ENCODE measurements at places on chromosomes 3 and 15.

DNA sequence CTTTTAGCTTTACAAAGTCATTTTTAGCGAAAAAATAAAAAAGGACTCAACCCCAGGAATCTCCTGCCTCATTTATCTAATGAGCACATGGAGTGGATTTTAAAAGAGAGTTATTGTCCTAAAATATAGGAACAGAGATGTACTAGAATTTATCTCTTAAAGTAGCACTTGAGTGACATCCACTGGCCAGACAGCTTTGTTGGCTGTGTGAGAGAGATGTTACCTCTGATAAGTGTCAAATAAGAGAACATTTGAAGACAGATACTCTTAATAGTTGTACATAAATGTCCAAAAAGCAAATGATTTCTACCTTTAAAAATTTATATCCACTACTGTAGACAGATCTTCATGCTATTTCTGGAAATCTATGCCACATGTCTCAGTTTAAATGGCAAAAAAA, 12.3 kb upstream of the MFSD1 start:
- DNase-seq = no peak

DNA sequence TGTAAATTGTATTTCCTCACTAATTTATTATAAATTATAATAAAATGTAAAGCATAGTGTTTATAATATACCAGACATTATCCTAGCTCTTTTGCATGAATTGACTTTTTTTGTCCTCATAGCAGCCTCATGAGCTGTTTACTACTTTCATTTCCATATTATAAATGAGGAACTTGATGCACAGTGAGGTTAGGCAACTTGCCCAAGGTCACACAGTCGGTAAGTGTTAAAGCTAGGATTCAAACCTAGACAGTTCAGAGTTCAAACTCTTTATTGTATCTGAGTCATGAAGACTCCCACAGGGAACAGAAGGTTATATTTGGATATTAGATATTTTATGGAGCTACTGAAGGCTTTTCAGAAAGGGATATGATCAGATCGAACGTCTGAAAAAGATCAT, 322.2 kb upstream of the SATB1 start:
- DNase-seq = no peak

GRCh38 chr15:69930754-69931153, 167.0 kb downstream of the TLE3 start:
- no peak for DNase-seq

DNA sequence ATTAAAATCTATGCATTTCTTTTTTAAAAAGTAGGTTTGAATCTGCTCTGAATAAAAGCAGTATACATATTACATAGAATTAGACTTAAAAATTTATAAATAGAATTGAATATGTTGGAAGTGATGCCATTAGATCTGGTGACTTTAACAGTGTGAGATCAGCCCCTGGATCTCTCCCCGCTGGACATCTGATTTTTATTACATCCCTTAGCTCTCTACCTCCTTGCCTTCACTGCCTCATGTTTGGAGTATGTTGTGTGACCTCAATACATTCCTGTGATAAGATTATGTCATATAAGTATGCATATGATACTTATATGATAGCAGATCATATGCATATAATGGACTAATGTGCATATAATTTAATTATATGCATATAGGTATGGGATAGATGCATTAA, 643.4 kb upstream of the NR2F2 start:
- DNase-seq = no peak

DNA sequence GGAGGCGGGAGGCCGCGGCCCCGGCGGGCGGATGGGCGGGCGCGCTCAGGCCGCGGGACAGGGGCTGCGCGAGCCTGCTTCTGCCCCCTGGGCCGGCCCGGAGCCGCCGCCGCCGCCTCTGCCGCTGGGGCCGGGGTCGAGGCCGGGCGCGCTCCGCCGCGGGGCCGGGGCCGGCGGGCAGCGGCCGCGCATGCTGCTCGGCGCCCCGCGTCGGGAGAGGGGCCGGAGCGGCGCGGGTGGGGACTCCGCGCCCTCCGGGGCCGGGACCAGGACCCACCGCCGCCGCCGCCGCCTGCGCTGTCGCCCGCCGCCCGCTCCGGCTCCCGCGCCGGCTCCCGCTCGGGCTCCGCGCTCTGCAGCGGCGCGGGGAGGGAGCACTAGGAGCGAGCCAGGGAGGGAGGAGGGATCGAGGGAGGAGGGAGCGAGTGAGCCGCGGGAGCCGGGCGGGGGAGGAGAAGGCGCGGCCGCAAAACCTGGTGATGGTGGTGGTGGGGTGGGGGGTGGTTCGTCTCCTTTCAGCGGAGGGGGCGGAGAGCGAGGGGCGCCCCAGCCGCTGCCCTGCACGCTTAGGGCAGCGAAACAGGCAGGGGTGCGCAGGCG, at the start of gene LINGO1:
Gene LINGO1, minus strand, starts transcription at position 379 of the 600 bp plus-strand sequence. CDS start 597 bp downstream, outside the sequence.
- DNase-seq = no peak

DNA sequence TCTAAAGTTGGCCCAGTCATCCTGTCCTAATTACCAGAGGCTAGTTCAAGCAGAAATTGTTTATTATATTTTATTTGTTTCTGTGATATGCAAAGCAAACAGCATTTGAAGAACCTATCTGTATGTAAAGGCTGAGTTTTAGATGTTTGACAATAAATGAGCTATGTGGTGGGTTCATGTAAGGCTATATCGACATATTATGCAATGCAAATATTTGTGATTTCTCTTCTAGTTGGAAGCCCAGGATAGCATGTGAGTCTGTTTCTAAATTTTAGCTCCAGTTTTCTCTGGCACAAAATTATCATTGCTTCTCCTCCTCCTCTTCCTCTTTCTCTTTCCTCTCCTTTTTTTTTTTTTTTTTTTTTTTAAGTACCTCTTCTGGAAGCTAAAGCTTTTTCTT, 263.2 kb upstream of the LMCD1 start:
- no peak for DNase-seq

DNA sequence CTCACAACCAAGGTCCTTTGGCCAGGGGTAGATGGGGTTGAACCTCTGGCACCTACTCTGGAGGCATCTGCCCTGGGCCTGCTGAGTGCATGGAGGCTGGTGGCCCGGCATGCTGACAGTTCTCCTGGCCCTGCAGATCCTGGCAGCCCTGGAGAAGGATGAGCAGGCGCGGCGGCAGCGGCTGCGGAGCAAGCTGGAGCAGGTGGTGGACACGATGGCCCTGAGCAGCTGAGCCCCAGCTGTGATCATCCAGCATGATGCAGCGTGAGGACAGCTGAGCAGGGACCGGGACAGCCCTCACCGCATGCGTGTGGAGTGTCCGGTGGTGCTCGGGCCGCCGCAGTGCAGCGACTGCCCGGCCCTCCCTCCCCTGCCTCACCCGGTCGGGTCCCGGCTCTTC, 50.9 kb downstream of the PLXNA1 start:
- DNase-seq = no peak

DNA sequence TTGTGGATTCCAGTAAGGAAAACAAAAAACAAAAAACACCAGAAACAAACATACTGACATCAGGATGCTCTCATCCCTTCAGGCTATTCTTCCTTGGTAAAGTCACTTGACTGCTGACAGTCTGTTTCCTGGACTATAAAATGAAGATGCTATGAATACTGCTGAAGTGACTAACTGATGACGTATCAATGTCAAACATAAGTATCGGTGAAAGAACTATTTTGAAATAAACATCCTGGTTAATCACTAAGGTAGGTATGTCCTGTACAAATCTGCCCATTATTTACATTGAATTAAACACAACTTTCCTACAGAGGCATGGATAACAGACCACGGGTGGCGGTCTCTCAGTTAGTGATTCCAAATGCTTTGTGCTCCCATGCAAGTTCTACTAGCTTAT, 45.9 kb downstream of the CHAC1 start:
- no peak for DNase-seq

DNA sequence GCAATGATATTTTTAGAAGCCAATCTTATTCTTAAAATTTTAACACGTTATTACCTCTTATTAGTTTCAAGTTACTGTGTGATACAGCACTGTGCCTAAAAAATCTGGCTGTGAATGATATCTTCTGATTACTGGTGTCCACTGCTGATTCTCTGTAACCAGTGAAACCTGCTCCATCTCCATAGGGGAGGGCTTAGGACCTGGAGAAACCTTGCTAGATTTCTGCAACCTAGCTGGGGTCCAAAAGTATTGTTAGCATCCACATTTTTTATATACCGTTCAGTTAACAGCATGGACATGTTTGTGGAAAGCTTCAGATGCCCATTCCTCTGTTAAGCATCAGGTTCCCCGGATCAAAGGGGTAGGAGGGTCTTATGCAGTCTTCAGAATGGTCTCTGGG, 193.9 kb upstream of the TOPAZ1 start:
- DNase-seq = no peak

DNA sequence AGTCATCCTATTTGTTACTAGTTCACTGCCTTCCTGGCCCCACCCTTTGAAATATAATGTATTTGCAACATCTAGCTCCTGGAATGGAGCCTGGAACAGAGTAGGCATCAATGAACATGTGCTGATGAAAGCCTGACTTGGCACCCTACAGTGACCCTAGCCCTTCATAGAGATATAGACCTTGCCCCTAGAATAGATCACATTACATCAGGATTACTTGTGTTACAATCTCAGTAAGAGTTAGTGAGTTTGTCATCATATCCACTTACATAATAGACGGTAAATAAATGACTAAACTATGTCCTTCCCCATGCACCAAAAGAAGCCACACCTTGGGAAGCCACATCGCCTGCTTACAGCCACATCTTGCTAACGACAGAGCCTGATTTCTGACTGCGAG, 110.5 kb upstream of the WNT5A start:
- DNase-seq = no peak

DNA sequence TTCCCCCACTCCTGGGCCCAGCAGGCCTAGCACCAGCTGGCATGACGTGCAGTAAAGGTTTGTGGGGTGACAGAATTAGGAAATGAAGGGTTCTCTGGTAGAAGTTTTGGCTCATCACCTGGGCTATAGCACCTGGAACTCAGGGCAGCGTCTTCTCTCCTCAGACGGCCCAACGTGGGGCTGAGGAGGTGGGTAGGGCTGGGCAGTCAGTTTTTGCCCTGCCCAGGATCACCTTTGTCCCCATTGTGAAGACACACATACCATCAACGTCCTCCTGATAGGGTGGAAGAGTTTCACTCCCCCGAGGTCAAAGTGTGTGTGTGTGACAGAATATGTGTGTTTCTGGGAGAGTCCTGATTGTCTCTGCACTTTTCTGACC, 12.1 kb downstream of the KBTBD13 start:
- DNase-seq = no peak

GRCh38 chr3:172065527-172065926, 26.1 kb downstream of the FNDC3B start:
- no peak for DNase-seq

DNA sequence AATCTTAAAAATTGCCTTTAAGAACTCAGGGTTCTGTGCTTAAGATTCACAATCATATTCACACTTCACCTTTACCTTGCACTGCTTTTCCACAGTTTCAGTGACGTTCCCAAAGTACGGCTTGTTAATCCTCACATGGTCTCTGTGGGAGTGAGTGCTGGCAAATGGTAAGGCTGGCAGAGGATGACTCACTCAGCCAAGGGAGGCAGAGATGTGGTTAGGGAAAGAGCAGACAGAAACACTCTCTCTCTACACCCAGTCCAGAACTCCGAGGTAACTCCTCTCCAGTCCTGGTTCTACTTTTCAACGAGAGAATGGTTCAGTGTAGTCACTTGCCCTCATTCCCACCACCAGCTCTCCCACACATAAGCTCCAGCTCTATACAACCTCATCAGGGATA, 33.1 kb downstream of the RASGRP1 start:
- no peak for DNase-seq

DNA sequence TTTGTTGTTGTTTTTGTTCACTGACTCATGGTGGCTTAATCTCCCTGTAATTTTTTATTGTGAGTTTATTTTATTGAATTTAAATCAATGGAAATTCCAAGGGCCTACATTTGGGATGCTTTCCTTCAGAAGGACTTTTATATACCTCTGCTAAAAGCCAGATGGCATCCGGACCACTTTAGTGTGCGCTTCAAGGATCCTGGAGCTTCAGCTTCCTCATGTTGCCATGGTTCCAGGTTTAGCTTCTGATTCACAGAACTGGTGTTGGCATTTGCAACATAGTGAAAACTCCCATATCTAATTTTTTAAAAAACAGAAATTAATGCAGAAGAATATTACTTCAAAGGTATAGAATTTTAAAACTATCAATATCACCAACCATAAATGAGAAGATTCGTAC, 8.5 kb upstream of the HACD2 start:
- DNase-seq = no peak

GRCh38 chr15:62520887-62521286, 355.8 kb upstream of the C2CD4B start:
- no peak for DNase-seq

- no peak for DNase-seq
These were observed 162.5 kb downstream of the MECOM start for GRCh38 chr3:169501061-169501460.

GRCh38 chr15:63169788-63170187, 12.5 kb upstream of the RPS27L start:
- DNase-seq = no peak

GRCh38 chr15:89845305-89845893, 30.7 kb upstream of the ANPEP start:
- DNase-seq = no peak

DNA sequence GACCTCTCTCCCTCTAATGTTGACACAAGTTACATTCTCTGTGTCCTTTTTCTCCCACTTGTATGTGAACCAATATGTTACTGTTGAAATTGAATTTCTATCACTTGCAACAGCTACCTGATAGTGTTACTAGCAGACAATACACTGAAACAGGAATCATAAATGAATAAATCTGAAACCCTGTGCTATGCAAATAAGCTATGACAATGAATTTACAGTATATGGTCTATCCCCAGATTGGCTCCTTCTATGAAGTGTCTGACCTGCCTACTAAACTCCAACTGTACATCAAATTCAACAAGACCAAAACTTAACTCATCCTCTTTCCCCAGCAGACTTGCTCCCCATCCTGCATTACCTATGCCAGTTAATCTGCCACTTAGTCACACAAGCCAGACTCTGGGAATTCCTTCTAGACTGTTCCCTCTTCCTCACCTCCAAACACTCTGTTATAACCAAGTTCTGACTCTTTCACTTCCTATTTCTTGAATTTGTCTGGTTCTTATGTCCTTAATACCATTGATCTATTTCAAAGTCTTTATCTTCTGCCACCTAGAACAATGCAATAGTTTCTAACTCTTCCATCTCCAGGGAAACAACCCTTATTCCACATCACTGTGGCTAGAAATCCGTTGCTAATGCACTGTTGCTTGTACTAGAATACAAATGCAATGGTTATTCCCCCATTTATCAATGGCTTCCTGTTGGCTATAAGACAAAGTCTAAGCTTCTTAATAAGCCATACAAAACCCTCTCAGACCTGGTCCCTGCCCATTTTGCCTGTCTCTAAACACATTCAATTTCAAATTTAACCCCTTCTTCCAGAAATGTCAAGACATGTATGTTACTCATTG, 13.4 kb upstream of the ZNF639 start:
- DNase-seq = no peak

- DNase-seq = no peak
These were observed 12.0 kb downstream of the PTH1R start for GRCh38 chr3:46889381-46890110.

- DNase-seq = no peak
These were observed 875 bp upstream of the NT5DC2 start for GRCh38 chr3:52534281-52535183.

Data from stimulated activated CD4-positive, alpha-beta T cell treated with anti-CD3 and anti-CD28 coated beads, Interleukin-4, amount 100 ng/mL, for 1 hour (primary cell).